Lower leg skin (tissue), 4 donors: ENCODE measurements at places on chromosomes 6 and 20.
A peak's percentile ranks its signal among the peaks of the same experiment; 100 is the strongest.

DNA sequence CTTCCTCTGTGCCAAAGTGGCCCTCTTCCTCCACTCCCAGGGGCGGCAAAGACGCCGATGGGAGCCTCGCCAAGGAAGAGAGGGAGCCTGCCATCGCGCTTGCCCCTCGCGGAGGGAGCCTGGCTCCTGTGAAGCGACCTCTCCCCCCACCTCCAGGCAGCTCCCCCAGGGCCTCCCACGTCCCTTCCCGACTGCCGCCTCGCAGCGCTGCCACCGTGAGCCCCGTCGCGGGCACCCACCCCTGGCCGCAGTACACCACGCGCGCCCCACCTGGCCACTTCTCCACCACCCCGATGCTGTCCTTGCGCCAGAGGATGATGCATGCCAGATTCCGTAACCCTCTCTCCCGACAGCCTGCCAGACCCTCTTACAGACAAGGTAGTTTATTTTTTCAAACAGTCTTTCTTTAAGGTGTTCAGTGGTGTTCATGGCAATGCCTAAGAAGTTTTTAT lies 64.9 kb downstream of the FNDC1 start:
- DNase-seq: no peak

GRCh38 chr6:138795809-138796603 lies at the start of gene ECT2L:
Gene ECT2L (plus strand): TSS chr6:138796087. CDS start chr6:138813275, 17,188 bp downstream.
- DNase-seq: peak; percentile 74

GRCh38 chr20:536426-537010 lies 7.1 kb downstream of the CSNK2A1 start:
- DNase-seq: no peak

DNA sequence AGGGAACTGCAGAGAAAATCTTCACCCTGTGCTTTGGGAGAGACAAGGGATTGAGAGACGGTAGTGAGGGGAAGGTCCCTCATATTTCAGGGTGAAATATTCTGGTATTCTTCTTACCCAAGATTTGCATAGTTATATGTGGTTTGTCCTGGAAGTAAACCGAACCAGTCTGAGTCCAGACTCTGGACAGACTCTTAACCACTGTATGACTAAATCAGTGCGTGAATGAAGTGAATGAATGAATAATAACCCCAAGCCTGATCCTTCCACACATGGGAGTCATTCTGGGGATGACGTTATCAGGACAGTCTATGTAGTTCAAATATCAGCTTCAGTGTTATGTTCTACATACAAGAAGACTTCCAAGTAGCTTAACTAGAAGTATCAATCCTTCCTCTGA lies 690.7 kb downstream of the KIF16B start:
- DNase-seq: no peak

- no peak for DNase-seq
Observed at GRCh38 chr20:3970016-3970415, 45.3 kb downstream of the RNF24 start.

GRCh38 chr20:46634528-46634927 lies 16.7 kb downstream of the SLC13A3 start:
- peak; percentile 53 for DNase-seq

GRCh38 chr6:91213229-91213901 lies 626.5 kb upstream of the MAP3K7 start:
- DNase-seq: no peak

DNA sequence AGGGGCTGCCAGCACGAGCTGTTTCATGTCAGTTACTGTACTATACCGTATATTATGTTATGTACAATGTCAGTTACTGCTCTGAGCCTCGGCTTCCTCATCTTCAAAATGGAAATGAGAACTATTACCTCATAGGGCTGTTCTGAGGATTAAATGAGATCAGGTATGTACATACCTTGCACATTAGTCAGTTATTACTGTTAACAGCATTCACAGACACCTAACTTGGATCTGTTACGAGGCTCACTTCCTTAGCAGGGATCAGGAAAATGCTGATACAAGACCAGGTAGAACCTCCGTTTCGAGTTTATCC lies 69.7 kb upstream of the TBC1D7 start:
- DNase-seq: no peak

GRCh38 chr6:154440022-154440421 lies 70.5 kb downstream of the CNKSR3 start:
- DNase-seq: no peak
